ENCODE measurements at places on chromosomes 4 and X. TPM values are rescaled to one million over a fixed set of nuclear protein-coding genes. Genes with fewer than 3 reads are reported as not detected.
A peak's percentile ranks its signal among the peaks of the same experiment; 100 is the strongest.

Gene RHOXF2
- total RNA-seq: not detected

Gene PDE6B
- total RNA-seq: 11.4 TPM

Gene GUCY1B1
- not detected for total RNA-seq

Gene PABPC5
- total RNA-seq: not detected

Gene LUZP4
- not detected for total RNA-seq

Gene MUC7
- total RNA-seq: not detected

DNA sequence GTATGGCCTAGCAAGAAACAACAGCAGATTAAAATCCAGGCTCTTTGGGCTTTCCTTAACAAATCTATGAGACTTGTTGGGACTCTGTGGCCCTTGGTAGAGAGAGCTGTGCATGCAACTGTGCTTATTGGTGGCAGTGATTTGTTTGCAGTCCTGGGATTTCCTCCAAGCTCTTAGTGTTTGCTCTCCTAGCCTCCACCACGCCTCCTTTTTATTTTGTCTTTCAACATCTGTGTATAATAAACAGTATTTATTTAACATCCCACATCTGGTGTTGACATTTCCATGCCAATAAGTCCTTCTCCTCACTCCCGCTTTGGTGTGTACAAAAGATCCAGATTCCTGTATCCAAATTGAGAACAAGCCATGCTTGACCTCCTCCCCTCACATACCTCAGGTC, 3.1 kb downstream of the TNMD start:
- no peak for DNase-seq
- H3K4me1 ChIP-seq: no peaks in the 10 kb centered on the region
- H3K36me3 ChIP-seq: no peaks in the 10 kb centered on the region
- H3K27ac ChIP-seq: no peak overlapping the region

- H3K27me3 ChIP-seq: peaks cover 6% of the 10 kb centered on the region
- H3K4me1 ChIP-seq: peaks cover 3% of the 10 kb centered on the region
- DNase-seq: no peak
- H3K27ac ChIP-seq: no peak overlapping the region
- no peaks in the 10 kb centered on the region for H3K36me3 ChIP-seq
Observed at GRCh38 chr4:1115528-1116293, 2.3 kb upstream of the RNF212 start.

DNA sequence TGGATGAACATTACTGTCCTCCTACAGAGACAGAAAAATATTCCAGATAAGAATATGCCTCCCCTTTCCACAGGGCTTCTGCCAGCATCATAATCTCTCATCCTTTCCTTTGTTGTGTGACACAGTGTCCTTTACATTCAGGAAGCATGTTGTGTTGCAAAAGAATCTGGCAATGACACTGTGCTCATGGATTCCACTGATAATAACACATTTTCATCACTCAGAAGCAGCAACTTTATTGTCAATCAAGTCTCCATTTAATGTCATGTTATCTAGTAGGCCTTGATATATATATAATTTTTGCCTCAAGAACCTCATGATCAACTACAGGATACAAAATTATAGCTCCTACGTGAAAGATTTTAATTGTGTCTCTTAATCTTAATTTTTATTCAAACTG, 833.9 kb downstream of the FSTL5 start:
- H3K36me3 ChIP-seq: no peaks in the 10 kb centered on the region
- no peaks in the 10 kb centered on the region for H3K27me3 ChIP-seq
- H3K4me3 ChIP-seq: no peak overlapping the region
- H3K27ac ChIP-seq: no peak overlapping the region
- H3K4me1 ChIP-seq: no peaks in the 10 kb centered on the region

- no peak overlapping the region for H3K27ac ChIP-seq
- no peak overlapping the region for H3K4me3 ChIP-seq
- H3K36me3 ChIP-seq: no peaks in the 10 kb centered on the region
Observed at GRCh38 chr4:110247591-110247990, 49.2 kb upstream of the ELOVL6 start.

GRCh38 chrX:114583646-114584374, at the start of gene HTR2C:
Gene HTR2C (plus strand): TSS chrX:114584086. CDS start chrX:114726937, 142,851 bp downstream.
- no peak for DNase-seq
- no peaks in the 10 kb centered on the region for H3K36me3 ChIP-seq
- H3K27me3 ChIP-seq: peaks cover 11% of the 10 kb centered on the region

GRCh38 chr4:112523764-112524505, 8.0 kb upstream of the NEUROG2 start:
- H3K27ac ChIP-seq: no peak overlapping the region
- peak overlapping the region; percentile 51 for H3K4me3 ChIP-seq
- no peaks in the 10 kb centered on the region for H3K36me3 ChIP-seq

GRCh38 chr4:21555083-21555482, 393.5 kb downstream of the KCNIP4 start:
- DNase-seq: no peak
- H3K27me3 ChIP-seq: no peaks in the 10 kb centered on the region
- no peaks in the 10 kb centered on the region for H3K36me3 ChIP-seq
- no peaks in the 10 kb centered on the region for H3K4me1 ChIP-seq
- no peak overlapping the region for H3K4me3 ChIP-seq
- no peak overlapping the region for H3K27ac ChIP-seq

DNA sequence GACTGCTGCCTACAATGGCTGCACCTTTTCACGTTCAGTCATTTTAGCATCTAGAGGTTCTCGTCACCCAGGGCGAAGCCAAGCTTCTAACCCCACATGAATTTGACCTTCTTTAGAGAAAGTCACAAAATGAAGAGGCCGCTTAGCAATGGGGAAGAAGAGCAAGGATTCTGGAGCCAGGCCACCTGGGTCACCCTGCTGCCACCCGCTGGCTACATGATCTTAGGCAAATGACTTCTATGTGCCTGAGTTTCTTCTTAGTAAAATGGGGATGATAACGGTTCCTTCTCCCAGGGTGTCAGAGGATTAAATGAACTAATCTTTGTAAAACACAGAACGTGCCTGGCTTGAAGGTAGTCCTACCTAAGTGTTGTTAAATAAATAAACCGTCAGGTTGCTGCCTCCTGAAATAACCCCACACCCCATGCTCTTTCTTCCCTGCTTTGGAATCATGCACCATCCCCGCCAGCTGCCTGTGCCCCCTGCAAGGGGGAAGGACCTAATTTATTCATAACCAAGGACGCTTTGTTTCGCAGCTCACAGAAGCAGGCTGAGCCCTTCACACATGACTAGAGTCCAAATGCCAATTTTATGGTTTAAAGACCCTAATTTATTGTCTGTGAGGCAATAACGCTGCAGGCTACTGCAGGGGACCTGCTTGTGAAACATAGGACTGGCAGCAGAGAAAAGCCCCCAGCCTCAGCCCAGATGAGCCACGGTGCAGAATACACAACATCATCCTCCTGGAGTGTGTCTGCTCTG, 28.6 kb upstream of the NSG1 start:
- no peak overlapping the region for H3K4me3 ChIP-seq
- no peak for DNase-seq
- no peaks in the 10 kb centered on the region for H3K36me3 ChIP-seq
- H3K27ac ChIP-seq: no peak overlapping the region

DNA sequence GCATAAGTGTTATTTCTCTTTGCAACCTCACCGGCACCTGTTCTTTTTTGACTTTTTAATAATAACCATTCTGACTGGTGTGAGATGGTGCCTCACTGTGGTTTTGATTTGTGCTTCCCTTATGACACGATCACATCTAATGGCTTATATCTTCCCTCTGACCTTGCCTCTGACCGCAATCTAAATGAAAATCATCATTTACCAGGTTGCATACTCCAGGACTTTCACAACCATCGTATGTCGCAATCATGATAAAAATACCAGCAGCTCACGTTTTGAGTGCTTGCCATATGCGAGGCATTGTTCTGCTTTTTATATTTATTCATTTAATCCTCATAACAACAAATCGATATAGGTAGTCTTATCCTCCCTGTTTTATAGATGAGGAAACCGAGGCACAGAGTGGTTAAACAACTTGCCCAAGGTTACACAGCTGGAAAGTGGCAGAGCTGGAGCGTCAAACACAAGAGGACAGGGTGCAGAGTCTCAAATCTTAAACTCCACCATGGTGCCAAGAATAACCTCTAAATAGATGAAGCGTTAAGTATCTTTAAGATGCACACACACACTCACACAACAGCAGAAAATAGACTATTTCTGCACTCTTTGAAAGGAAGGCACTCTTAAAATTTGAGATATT, 102.2 kb downstream of the SEL1L3 start:
- peaks cover 84% of the 10 kb centered on the region for H3K36me3 ChIP-seq
- H3K27me3 ChIP-seq: no peaks in the 10 kb centered on the region
- DNase-seq: no peak
- H3K4me3 ChIP-seq: no peak overlapping the region
- H3K27ac ChIP-seq: no peak overlapping the region

GRCh38 chrX:22037911-22038537, 5.9 kb downstream of the PHEX start:
- H3K27ac ChIP-seq: no peak overlapping the region
- no peak for DNase-seq

DNA sequence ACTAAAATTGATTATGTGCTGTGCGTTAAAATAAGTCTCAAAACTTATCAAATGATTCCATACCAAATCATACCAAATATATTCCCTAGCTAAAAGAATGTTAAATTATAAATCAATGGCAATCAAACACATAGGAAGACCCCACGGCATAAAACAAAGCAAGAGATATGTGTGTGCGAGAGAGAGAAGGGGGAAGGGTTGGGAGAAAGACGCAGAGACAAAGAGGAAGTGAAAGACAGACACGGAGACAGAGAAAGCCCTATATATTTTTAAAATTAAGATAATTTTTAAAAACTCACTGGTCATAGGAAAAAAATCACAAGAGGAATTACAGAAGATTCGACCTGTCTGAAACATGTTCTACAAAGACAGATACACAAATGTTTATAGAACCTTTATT, 371.4 kb downstream of the NLGN4X start:
- DNase-seq: no peak
- H3K36me3 ChIP-seq: no peaks in the 10 kb centered on the region
- no peaks in the 10 kb centered on the region for H3K4me1 ChIP-seq
- H3K27me3 ChIP-seq: no peaks in the 10 kb centered on the region
- H3K4me3 ChIP-seq: no peak overlapping the region

GRCh38 chr4:31995943-31996901, 1276.1 kb downstream of the PCDH7 start:
- H3K4me3 ChIP-seq: no peak overlapping the region
- no peak overlapping the region for H3K27ac ChIP-seq
- no peak for DNase-seq
- no peaks in the 10 kb centered on the region for H3K36me3 ChIP-seq

DNA sequence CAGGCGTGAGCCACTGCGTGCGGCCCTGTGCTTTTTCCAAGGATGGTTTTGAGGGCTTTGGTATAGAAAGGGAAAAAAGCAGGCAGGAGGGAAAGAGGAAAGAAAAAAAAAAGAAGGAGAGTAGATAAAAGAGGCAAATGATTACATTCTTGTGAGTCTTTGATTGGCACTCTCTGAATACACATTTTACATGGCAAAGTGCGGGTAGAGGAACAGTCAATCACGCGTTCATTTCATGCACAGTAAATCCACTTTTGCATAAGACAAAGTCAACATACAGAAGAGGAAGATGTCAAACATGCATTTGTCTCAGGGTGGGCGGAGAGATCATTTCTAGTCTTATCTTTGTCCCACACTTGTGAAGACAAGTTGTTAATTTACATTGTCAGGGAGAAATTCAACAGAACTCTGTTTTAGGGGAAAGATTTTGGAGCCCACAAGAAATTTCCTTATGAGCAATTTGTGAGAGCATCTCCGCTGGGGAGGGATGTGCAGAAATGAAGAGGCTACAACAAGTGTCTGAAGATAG, 183.2 kb downstream of the DHRSX start:
- H3K27me3 ChIP-seq: no peaks in the 10 kb centered on the region
- H3K4me3 ChIP-seq: no peak overlapping the region
- no peaks in the 10 kb centered on the region for H3K4me1 ChIP-seq
- H3K36me3 ChIP-seq: no peaks in the 10 kb centered on the region
- DNase-seq: no peak
- H3K27ac ChIP-seq: no peak overlapping the region

DNA sequence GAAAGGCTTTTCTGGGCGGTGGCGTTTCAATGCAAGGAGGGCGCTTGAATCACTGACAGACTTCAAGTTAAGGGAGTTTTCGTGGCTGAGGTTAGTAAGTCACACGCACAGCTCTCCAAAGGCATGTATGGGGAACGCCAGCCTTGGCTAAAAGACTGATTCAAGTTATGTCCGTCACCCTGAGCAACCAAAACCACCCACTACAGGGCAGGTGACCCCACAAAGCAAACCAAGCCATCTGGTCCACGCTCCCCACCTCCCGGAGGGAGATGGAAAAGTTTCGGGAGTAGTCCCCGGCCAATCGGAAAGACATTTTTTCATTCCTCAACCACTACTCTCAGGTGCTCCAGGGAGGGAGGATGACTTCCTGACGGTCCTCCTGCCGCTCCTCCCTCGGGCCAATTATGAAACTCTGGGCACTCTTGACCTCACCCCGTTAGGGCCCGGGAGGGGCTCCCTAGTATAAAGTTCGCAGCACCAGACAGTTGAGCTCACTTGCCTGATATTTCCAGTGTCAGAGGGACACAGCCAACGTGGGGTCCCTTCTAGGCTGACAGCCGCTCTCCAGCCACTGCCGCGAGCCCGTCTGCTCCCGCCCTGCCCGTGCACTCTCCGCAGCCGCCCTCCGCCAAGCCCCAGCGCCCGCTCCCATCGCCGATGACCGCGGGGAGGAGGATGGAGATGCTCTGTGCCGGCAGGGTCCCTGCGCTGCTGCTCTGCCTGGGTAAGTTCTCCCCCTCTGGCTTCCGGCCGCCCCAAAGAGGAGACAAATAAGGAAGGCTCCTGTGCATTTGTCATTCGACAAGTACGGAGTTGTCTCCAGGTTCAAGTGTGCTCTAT, at the start of gene EREG:
EREG (plus strand) TSS at position 494 of the 840 bp plus-strand sequence; CDS start at position 658, 164 bp downstream.
- H3K27me3 ChIP-seq: peaks cover 20% of the 10 kb centered on the region
- H3K36me3 ChIP-seq: no peaks in the 10 kb centered on the region
- DNase-seq: no peak
- H3K27ac ChIP-seq: no peak within 1 kb of the TSS

- no peaks in the 10 kb centered on the region for H3K4me1 ChIP-seq
- H3K4me3 ChIP-seq: no peak overlapping the region
- no peak for DNase-seq
- no peaks in the 10 kb centered on the region for H3K36me3 ChIP-seq
- no peaks in the 10 kb centered on the region for H3K27me3 ChIP-seq
- no peak overlapping the region for H3K27ac ChIP-seq
Observed at GRCh38 chr4:128355305-128355704, 67.7 kb upstream of the PGRMC2 start.

GRCh38 chr4:146245850-146246249, 31.5 kb downstream of the REELD1 start:
- no peak overlapping the region for H3K4me3 ChIP-seq
- peaks cover 14% of the 10 kb centered on the region for H3K4me1 ChIP-seq
- DNase-seq: no peak
- no peaks in the 10 kb centered on the region for H3K36me3 ChIP-seq
- no peak overlapping the region for H3K27ac ChIP-seq

- H3K36me3 ChIP-seq: no peaks in the 10 kb centered on the region
- no peak overlapping the region for H3K27ac ChIP-seq
- H3K4me3 ChIP-seq: no peak overlapping the region
- no peaks in the 10 kb centered on the region for H3K4me1 ChIP-seq
- H3K27me3 ChIP-seq: peaks cover 3% of the 10 kb centered on the region
Observed at GRCh38 chr4:6445403-6446129, 26.8 kb downstream of the PPP2R2C start.
